ENCODE measurements at places on chromosomes 6 and 20. TPM values are rescaled to one million over a fixed set of nuclear protein-coding genes. Genes with fewer than 3 reads are reported as not detected.

DNA sequence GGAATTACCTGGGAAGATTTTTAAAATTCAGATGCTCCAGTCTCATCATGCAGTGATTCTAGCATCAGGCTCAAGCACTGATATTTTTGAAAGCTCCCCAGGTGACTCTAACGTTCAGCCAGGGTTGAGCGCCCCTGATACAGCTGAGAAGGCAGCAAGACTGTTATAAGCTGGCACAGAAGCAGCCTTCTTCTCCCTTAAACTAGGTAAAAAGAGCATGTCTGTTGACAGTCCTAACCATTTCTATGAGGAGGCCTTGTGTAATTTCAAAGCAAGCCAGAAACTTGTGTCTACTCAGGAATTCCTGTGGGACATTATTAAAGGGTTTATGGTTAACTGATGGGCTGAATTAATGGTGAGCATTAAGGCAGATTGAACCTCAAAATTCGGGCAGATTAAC lies 141.9 kb downstream of the PDE7B start:
- no peak for DNase-seq

DNA sequence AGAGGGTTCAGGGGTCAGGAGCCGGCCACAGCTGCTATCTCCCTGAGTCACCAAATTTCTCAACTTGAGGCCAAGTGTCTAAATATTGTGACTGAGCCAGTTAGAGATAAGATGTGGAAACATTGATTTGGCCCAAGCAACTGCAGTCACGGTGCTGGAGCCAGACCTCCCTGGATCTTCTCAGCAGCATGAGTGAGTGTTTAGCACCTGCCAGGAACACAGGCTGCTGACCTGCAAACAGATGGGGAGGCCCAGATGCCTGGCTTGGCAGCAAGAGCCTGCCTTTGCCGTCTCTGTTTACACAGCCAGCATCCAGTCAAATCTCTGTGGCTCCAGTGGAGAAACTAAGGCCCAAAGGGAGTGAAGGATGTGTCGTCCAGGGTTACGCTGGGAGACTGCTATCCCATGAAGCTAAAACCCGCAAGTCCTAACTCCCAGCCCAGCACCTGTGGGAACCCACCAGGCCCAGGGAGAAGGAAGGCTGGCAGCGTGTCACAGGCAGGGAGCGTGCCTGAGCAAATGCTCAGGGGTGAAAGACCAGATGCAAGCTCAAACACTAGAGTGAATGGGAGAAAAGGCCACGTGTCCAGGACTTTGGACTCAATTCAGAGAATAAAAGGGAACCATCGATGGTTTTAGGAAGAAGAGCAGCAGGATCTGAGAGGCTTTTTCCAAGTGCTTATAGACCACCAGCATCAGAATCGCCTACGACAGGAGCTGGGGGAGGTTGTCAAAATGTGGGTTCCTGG lies 15.9 kb upstream of the PTGIS start:
- DNase-seq, result peak; percentile 42

DNA sequence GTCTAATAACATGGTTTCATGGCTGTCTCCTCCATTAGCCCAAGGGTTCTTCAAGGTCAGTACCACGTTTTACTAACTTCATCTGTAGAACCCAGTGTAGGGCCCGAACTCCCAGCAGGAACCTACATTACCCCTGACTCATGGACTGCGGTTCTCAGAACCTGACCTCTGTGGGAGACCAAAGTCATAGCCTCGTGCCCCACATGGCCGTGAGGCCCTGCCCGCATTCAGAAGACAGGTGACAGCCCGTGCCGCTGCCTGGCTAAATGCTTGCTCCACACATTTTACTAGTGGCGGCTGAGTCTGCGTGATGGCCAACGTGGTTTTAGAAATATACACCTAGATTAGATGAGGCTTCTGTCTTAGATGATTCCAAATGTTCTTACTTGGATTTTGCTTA lies 94.9 kb downstream of the CDH4 start:
- DNase-seq, result no peak

Gene C6orf132
- total RNA-seq, result 49.7 TPM

Measured in left colon (tissue), 2 donors.